ENCODE measurements at places on chromosomes 3 and 15. TPM values are rescaled to one million over a fixed set of nuclear protein-coding genes. Genes with fewer than 3 reads are reported as not detected.

GOLGA8B gene
- 214 TPM for total RNA-seq

DNA sequence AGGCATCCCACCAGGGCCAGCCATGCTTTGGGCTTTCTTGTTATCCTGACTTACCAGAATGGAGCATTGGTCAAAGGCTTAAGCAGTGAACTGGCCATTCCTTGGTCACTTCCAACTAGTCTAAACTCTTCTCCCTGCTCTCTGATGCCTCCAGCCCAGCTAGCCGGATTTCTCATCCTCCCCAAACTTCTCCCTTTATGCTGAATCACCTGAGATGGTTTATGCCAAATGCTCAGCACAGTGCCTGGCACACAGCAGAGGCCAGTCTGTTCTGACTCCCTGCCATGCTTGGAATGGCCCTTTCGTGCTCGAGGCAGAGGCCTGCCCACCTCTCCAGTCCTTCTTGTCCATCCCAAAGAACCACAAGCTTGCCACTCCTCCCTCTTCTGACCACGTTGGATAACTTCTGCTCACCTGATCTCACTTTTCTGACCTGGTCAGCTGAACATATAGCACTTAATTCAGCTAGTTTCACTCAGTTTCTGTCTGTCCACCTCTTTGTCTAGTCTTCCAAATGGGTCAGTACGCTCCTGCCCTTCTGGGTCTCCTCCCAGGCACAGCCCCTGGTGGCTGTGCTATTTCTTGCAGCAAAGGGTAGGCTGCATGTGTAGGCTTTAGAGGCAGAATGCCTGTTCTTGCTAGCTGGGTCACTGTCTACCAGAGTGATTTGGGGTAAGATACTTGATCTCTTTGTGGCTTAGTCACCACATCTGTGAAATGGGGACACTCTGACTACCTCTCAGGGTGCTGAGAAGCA, 2.2 kb upstream of the RBP1 start:
- DNase-seq, result no peak

DNA sequence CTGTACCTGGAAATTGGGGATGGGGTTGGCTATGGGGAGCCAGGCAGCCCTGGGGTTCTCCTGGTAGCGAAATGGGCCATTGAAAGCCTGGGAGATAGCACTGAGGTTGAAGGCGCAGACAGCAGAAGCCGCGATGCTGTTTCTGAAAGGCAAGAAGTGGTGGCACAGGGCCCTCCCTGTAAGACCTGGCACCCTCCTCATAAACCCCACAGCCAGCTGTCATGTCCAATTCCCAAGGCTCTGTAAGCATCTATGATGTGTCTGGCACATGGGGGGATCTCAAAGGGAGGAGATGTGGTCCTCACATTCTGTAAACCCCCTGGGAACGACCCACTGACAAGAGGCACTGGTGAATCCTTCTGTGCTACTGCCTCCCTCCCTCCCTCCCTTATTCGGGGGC, 104.0 kb downstream of the SEMA5B start:
- DNase-seq, result no peak

- no peak for DNase-seq
These were observed 80.4 kb upstream of the XCR1 start for GRCh38 chr3:46107682-46108081.

SAMMSON gene
- 2.1 TPM for total RNA-seq

SHC4 gene
- total RNA-seq, result not detected

DNA sequence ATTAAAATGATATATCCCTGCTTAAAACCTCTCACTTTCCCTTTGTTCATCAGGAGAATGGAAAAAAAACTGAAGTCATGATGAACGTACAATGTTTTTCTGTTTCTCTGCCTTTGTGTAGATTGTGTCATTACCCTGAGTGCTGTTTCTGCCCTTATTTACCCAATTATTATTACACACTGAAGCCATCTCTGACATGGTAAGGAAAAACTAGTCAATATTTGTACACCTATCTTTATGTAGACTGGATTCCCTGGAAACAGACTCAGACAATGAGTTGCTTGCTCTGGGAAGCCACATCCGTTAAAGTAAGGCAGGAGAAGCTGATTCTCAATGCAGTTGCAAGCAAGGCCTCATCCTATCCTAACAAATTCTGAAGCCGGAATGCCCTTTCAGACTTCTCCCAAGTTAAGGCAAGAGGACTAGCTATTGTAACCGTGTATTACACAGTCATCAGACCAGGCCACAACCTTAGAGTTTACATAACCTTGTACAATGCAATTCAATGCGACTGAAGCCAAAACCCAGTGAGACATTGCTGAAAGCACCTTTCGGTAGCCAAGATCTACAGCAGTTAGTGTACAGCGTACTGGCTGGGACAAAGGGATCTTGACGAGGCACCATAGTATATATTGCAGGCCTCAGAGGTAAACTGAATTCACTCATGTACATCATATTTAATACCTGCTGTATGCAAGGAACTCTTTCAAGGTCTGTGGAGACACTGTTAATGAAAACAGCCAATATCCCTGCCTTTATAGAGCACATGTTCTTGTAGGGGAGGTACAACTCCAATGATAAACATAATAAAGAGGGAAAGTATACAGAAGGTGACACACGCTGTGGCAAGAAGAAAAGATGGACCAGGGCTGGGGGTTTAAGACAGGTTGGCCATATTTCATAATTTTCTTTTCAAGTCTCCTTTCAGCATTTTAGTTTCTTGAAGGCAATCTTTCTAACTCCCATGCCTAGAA, 1040.8 kb upstream of the SEMA6D start:
- peak; percentile 50 for DNase-seq

GRCh38 chr15:78944202-78944625, 632 bp downstream of the CTSH start:
- DNase-seq, result peak; percentile 23

DNA sequence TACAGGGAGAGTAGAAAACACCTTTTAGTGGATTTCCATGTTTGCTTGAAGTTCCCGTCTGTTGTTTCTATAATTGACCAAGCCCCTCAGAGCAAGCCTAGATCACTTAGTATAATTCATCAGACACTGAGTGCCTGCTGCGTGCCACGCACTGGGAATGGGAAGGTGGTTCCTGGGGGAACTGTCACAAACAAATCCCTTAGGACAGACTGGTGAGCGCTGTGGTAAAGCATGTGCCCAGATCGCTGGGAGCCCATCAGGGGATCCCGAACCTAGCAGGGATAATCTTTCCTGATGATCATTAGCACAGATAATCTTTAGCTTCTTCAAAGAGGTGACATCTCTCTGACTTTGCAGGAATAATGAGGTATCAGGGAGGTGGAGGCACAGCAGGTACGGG, 9.6 kb downstream of the MRPS11 start:
- DNase-seq, result no peak

SCG5 gene
- total RNA-seq, result 49.4 TPM

DNA sequence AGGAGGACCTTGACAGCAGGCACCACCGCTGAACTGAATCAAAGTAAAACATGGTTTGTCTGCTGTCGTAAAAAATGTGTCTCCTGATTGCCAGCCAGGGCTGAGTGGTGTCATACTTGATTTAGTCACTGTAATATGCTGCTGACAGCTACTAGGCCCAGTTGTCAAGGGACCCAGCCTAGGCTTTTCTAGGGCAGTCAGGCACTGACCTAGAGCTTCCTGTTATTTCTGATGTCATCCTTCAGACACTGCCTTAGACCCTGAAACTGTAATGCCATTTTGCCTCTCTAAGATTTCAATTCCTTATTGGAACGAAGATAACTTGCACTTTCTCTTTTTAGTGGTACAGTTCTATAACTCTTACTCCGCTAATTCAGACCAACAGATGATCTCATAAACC, 2.6 kb upstream of the MRPL3 start:
- DNase-seq, result no peak

GRCh38 chr15:67979281-67979680, 74.8 kb upstream of the PIAS1 start:
- no peak for DNase-seq

HYAL1 gene
- 13.0 TPM for total RNA-seq

- DNase-seq, result no peak
These were observed 680.8 kb downstream of the GBE1 start for GRCh38 chr3:81080608-81081007.

HRH1 gene
- 0.78 TPM for total RNA-seq

HIGD2B gene
- total RNA-seq, result not detected

DNA sequence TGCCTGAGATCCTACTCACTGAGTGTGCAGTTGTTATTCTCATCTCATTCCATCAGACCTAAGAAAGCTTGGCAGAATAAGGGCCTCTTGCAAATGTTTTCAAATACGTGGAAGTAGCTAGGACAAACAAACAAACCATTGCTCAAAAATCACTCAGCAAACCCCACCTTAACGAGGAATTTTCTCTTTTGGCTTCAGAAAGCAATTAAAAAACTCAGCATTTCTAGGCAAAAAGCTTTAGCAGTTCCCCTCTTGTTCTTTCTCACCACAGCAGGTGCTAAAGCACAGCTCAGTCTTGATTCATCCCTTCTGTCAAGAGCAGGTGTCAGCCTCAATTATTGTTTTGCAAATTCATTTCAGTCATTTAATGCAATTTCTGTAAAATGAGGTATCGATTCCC, 58.6 kb upstream of the NUDT16 start:
- DNase-seq, result no peak

GRCh38 chr3:11230832-11231231, 41.4 kb upstream of the ATG7 start:
- no peak for DNase-seq

EXD1 gene
- not detected for total RNA-seq

DNA sequence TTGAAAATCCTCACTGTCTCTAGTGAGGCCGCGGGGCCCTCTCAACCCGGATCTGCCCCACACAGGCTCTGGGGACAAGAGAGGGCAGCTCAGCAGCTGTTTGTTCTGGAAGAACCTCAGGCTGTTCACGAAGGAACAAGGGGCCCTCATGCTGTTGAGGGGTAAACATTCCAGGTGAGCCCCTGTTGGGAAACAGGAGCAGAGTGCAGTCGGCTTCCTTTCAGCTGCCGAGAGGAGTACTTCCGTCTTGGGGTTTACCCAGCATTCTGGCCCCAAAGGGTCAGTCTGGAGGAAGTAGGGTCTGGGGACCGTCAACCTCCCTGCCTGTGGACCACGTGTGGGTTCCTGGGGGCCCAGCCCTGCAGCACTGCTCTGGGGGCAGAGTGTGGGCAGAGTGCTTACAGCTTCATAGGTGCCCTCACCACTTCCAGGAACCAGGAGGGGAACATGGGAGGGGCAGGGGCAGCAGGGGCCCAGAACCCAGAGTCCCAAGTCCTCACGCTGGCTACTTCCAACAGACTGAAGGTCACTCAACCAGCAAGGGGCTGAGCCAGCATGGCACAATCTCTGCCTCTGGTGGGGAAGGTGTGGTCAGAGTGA, 49.2 kb upstream of the CTSH start:
- DNase-seq, result no peak

- DNase-seq, result peak; percentile 9
These were observed 259.2 kb upstream of the CCDC54 start for GRCh38 chr3:107117922-107118536.
